ENCODE measurements at places on chromosomes 7 and 10.

GRCh38 chr10:35447693-35448407 lies 111.5 kb downstream of the CCNY start:
- no peak for DNase-seq

- no peak for DNase-seq
Observed at GRCh38 chr10:112271982-112272381, 11.2 kb upstream of the TECTB start.

GRCh38 chr7:137434946-137435345 lies 91.4 kb upstream of the PTN start:
- DNase-seq = no peak

DNA sequence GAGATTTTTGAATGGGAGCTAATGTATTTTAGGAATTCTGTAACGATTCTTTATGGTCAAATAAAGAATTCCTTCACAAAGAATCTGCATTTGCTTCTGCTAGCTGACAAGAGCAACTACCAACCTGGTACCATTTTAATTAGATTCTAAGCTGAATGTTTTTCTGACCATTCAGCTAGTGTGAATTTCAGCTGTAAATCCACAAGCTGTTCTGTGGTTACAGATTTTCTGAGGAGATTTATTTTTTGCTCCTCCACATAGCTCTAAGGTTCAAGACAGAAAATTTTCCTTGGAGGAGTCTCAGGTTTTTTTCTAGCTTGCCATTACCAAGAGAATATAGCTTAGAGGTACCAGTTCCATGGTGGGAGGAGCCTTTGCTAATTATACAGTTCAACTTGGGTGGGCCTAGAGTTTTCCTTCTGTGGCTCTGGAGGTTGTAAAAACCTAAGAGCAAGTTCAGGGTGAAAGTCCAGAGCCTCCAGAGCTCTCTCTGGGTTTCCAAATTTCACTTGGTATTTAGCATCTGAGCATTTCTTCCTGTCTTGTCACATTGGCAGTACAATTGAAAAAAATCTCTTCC lies 120.1 kb downstream of the JAZF1 start:
- DNase-seq = no peak

GRCh38 chr10:133184591-133185244 lies 24.7 kb downstream of the KNDC1 start:
- DNase-seq = no peak

- no peak for DNase-seq
Observed at GRCh38 chr7:66105263-66105748, 9.3 kb upstream of the CRCP start.

GRCh38 chr7:4851459-4852422 lies 10.1 kb downstream of the PAPOLB start:
- no peak for DNase-seq

- no peak for DNase-seq
Observed at GRCh38 chr7:31744294-31744874, 57.4 kb downstream of the PPP1R17 start.

All from effector memory CD8-positive, alpha-beta T cell (primary cell).